ENCODE measurements at places on chromosomes 5 and 9. TPM values are rescaled to one million over a fixed set of nuclear protein-coding genes. Genes with fewer than 3 reads are reported as not detected.
A peak's percentile ranks its signal among the peaks of the same experiment; 100 is the strongest.

DNA sequence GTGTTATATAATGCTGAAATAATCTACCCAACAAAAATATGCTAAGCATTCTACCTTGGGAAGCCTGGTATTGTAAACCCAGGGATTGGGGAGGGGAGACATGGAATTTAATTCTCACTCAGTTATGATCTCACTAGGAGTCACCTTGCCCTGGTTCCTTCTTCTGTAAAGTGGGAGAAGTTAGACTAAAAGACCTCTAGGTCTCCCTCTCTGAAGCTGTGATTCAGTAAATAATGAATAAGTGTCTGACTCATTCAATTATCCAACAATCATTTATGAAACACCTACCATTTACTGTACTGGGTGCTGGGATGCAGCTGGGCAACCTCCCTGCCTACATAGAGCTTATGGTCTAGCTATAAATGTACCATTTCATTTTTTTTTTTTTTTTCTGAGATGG, 20.2 kb upstream of the SPARC start:
- H3K27me3 ChIP-seq: peaks cover 13% of the 10 kb centered on the region
- no peaks in the 10 kb centered on the region for H3K4me1 ChIP-seq
- no peak overlapping the region for H3K27ac ChIP-seq
- no peaks in the 10 kb centered on the region for H3K36me3 ChIP-seq

DNA sequence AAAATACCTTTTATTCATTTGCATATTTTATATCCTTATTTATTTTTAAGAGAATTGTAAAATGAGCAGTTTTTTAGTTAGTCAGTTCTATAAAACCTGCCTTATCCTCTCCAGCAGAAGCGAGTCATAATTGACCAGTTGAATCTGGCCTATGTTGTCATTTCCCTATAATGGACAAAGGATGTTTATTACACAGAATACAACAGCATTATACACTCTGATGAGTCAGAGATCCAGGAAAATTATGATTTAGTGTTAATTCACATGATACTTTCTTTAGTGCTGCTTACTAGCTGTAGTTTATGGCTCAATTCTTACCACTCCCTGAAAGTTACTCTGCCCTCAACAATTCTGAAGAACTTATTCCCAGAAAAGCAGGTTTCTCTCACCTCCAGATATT, 26.8 kb upstream of the LURAP1L start:
- H3K4me3 ChIP-seq: no peak overlapping the region
- H3K27ac ChIP-seq: no peak overlapping the region

DNA sequence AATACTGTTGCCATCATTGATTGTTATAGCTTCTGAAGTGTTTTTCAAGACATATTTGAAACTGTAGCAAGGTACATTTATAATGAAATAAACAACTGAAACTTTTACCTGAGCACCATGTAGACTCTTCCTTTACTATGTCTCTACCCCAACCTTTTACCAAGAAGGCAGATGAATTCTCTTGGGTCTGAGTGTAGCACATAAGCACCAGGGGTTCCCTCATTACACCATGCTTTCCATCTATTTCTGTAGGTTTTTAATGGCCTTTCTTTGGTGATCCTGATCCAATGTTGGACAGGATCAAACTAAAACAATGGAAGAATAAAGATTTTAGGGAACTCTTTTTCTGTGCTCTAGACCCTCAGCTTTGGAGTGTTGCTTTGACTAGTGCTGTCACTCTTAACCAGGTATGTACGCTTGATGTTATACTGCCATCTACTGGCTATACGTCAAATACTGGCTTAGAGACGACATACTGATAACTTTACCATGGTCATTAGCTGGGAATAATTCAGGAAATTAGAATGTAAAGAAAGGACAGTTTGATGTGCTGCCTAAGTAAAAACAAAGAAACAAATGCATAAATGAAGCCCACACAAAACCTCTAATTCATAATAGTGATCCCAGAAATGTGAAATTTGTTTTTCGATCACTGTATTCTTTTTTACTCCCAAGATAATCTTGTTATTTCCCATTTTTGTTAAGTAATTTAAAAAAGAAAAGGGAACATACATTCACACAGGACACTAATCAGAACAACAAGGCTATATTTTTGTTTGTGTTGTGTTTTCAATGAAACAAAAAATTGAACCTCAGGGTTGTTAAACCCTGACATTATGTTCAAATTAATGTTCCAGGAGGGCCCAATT, 30.7 kb downstream of the IFNW1 start:
- H3K27ac ChIP-seq: no peak overlapping the region
- peak; percentile 33 for DNase-seq
- H3K27me3 ChIP-seq: no peaks in the 10 kb centered on the region
- no peak overlapping the region for H3K4me3 ChIP-seq
- no peaks in the 10 kb centered on the region for H3K4me1 ChIP-seq

DNA sequence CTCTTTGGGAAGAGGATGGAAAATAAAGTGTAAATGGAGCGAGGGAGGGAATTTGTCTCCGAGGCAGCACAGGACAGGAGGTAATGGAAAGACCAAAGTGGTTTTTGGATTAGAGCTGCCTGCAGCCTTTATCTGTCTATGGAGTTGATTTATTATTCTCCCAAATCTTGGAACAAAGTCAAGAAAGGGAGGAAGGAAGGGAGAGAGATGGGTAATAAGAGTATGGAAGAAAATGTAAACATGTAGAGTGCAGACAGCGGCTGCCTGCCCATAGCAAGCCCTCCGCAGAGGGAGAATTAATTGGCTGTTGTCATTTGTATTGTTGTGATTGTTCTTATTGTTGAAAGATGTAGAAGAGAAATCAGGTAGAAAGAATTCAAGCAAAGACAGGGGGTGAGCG, 15.7 kb downstream of the KCNIP1 start:
- peaks cover 26% of the 10 kb centered on the region for H3K27me3 ChIP-seq
- H3K36me3 ChIP-seq: no peaks in the 10 kb centered on the region
- no peaks in the 10 kb centered on the region for H3K4me1 ChIP-seq
- H3K4me3 ChIP-seq: no peak overlapping the region
- no peak overlapping the region for H3K27ac ChIP-seq

DNA sequence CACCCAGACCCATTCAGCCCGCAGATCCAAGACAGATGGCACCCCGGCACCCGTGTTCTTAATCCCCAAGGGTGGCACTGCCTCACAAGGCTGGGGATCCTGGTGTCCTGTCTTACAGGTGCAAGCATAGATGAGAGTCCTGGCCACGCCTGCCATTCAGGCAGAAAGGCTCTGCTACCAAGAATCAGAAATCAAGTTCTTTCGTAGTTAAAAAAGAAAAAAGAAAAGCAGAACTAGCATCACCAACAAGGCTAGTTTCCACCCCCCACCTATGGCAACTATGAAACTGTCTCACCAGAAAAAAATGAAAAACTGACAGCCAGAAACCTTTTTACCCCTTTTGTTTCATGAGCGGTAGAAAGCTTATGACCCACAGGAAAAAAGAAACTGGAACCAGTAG, 170.4 kb downstream of the SYK start:
- H3K4me3 ChIP-seq: no peak overlapping the region
- no peaks in the 10 kb centered on the region for H3K36me3 ChIP-seq
- peaks cover 34% of the 10 kb centered on the region for H3K27me3 ChIP-seq

The SPATA6L gene
- total RNA-seq: 0.90 TPM

DNA sequence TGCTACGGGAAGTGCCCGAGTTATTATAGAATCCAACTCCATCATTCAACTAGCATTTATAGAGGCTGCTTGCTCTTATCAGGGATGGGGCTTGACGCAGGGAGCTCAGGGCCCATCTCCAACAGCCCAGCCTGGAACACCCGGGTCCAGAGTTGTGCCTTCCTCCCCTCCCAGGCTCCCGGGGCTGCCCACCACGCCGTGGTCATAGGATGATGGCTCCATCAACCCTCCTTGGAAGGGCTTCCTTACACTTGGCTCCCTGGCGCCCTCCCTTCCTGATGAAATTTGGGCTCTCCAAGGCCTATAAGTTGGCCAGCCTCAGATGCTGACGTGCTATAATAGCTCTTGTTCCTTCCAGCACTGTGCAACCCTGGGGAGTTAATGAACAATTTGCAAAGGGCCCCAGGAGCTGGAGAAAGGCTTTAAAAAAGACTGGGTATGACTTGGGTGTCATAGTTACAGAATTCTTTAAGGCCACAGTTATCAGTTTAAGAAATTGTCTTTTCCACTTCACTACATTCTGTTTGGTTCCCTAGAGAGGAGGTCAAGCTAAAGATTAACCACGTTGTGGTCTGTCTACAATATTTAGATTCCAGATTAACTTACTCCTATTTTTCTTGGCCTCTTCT, 42.5 kb upstream of the GADD45G start:
- peaks cover 20% of the 10 kb centered on the region for H3K4me1 ChIP-seq
- H3K27ac ChIP-seq: no peak overlapping the region

GRCh38 chr9:92718086-92719001, 46.3 kb downstream of the BICD2 start:
- no peak for DNase-seq
- peaks cover 6% of the 10 kb centered on the region for H3K36me3 ChIP-seq
- no peak overlapping the region for H3K4me3 ChIP-seq
- no peaks in the 10 kb centered on the region for H3K27me3 ChIP-seq
- H3K27ac ChIP-seq: no peak overlapping the region

DNA sequence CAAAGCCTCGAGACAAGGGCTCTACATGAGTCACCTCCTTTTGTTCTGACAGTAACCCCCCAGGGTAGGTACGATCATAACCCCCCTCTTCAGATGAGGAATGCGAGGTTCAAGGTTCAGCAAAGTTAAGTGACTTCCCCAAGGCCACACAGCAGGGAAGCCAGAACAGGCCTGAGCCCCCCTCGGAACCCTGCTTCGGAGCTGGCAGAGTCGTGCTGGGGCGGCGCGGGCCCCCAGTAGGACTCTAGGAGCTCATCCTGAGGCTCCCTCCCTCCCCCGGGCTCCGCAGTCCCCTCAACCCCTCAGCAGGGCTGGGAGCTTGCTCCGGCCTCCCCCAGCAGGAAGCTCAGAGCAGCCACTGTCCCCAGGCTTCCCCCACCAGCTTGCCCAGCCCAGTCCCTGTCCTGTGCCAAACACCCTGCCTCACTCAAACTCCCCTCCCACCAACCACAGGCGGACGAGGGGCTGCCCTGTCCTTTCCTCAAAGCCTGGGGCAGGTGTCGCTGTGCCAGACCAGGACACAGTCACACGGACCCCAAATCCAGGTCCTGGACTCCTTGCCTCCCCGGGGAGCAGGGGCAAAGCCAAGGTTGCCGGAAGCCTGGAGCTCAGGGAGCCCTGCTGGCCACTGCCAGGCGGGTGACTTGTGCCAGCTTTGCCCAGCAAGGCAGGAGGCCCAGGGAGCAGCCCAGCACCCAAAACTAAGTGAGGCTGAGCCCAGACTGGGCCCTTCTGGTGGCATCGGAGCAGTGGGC, 5.1 kb downstream of the AGPAT2 start:
- H3K4me3 ChIP-seq: no peak overlapping the region
- DNase-seq: no peak
- H3K36me3 ChIP-seq: no peaks in the 10 kb centered on the region
- H3K27ac ChIP-seq: no peak overlapping the region

GRCh38 chr9:90789862-90790261, 11.8 kb upstream of the SYK start:
- H3K36me3 ChIP-seq: peaks cover 4% of the 10 kb centered on the region
- no peak overlapping the region for H3K4me3 ChIP-seq
- peaks cover 27% of the 10 kb centered on the region for H3K27me3 ChIP-seq
- no peak for DNase-seq
- H3K27ac ChIP-seq: no peak overlapping the region

GRCh38 chr5:156682971-156683370, 167.1 kb upstream of the PPP1R2B start:
- no peaks in the 10 kb centered on the region for H3K36me3 ChIP-seq
- no peak for DNase-seq
- no peak overlapping the region for H3K4me3 ChIP-seq
- H3K27me3 ChIP-seq: peaks cover 32% of the 10 kb centered on the region
- H3K4me1 ChIP-seq: no peaks in the 10 kb centered on the region
- no peak overlapping the region for H3K27ac ChIP-seq

The CACFD1 gene
- total RNA-seq: 1.3 TPM

DNA sequence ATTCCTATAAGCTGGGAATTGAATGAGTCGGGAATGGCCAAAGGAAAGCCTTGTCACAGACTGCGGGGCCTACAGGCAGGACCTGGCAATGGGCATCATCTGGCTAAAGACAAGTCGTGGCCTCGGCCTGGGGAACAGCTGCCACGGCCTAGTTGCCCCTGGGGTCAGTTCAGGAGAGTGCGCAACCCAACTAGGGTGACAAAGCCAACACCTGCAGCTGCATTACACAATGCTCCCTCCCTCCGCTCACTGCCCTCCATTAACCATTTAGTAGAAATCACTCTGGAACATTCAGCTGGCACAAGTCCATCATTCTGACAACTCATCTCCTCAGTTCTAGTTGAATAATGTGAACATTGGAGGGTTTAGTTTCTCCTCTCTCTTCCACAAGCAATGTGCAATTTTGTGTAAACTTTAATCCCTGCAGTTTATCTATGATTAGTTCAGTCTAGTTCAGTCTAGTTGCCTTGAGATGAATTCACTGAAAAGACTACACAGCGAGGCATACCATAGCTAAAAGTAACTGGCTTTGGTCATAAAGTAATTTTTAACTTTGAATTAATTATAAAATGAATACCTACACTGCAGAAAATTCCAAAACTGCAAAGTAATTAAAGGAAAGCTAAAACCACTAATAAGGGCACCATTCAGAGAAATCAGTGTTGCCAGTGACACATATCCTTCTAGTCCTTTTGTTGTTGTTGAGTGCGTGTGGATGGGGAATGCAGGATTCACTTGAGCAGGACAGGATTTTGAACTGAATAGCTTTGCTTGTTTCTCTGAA, 5.1 kb downstream of the GLDC start:
- no peak overlapping the region for H3K27ac ChIP-seq
- no peak for DNase-seq
- H3K27me3 ChIP-seq: peaks cover 51% of the 10 kb centered on the region
- peaks cover 1% of the 10 kb centered on the region for H3K36me3 ChIP-seq

GRCh38 chr5:622359-622758, 10.2 kb downstream of the CEP72 start:
- no peak overlapping the region for H3K4me3 ChIP-seq
- no peaks in the 10 kb centered on the region for H3K4me1 ChIP-seq
- no peak overlapping the region for H3K27ac ChIP-seq
- DNase-seq: no peak

DNA sequence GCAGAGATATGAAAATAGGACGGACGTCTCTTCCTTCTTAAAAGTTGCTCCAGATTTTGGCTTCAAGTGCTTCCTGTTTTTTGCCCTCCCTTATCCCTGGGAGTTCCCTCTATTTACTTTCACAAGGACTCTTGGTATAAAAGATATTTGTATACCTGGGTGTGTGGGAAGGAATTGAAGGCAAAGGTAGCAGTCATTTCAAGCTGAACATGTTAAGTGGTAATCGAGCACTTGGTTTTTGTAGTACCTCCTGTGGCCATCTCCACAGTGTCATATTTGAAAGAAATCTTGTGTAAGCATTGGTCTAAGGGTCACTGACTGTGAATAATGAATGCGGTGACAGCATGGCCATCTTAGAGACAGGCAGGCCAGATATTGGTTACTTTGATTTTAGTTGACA, 593.6 kb downstream of the MTRR start:
- H3K36me3 ChIP-seq: peaks cover 2% of the 10 kb centered on the region
- DNase-seq: no peak
- H3K4me3 ChIP-seq: no peak overlapping the region
- no peaks in the 10 kb centered on the region for H3K27me3 ChIP-seq
- peaks cover 9% of the 10 kb centered on the region for H3K4me1 ChIP-seq
- H3K27ac ChIP-seq: no peak overlapping the region

The ENTREP1 gene
- not detected for total RNA-seq

The STK32A gene
- total RNA-seq: not detected
